ENCODE measurements at places on chromosomes 6 and 20. TPM values are rescaled to one million over a fixed set of nuclear protein-coding genes. Genes with fewer than 3 reads are reported as not detected.

Gene SLC26A8
- 0.77 TPM for total RNA-seq

Gene ZNF334
- 23.7 TPM for total RNA-seq

Gene RSPH4A
- total RNA-seq, result 19.2 TPM

Gene ADAM33
- 21.1 TPM for total RNA-seq

Gene NRN1
- 27.4 TPM for total RNA-seq

Gene CLVS2
- total RNA-seq, result 30.1 TPM

Gene PRKN
- 9.5 TPM for total RNA-seq

Gene DEFB113
- not detected for total RNA-seq

Gene CLDN20
- 0.79 TPM for total RNA-seq

Gene SALL4
- total RNA-seq, result 1.3 TPM

Gene NXT1
- total RNA-seq, result 16.0 TPM

Gene SYTL3
- total RNA-seq, result 4.2 TPM

Gene NR2E1
- total RNA-seq, result 0.83 TPM

Gene SMLR1
- not detected for total RNA-seq

Gene LY86
- 7.8 TPM for total RNA-seq

Data from spinal cord (tissue), 10 donors.